ENCODE measurements at places on chromosomes 1 and 21.
A peak's percentile ranks its signal among the peaks of the same experiment; 100 is the strongest.

DNA sequence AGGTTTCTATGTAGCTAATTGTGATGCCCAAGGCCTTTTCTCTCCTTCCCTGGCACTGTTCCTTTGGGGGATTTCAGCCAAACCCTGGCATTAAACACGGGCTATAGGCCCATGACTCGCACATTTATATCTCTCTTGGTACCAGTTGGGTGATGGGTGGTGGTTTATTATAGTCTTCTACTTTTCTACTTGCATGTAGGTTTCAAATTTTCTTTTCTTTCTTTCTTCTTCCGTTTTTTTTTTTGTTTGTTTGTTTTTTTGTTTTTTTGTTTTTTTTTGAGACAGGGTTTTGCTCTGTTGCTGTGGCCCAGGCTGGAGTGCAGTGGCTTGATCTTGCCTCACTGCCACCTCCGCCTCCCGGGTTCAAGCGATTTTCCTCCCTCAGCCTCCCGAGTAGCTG lies 1.1 kb downstream of the IL10RB start:
- DNase-seq, result no peak

GRCh38 chr1:188070848-188071247 lies 1242.1 kb downstream of the PLA2G4A start:
- no peak for DNase-seq

DNA sequence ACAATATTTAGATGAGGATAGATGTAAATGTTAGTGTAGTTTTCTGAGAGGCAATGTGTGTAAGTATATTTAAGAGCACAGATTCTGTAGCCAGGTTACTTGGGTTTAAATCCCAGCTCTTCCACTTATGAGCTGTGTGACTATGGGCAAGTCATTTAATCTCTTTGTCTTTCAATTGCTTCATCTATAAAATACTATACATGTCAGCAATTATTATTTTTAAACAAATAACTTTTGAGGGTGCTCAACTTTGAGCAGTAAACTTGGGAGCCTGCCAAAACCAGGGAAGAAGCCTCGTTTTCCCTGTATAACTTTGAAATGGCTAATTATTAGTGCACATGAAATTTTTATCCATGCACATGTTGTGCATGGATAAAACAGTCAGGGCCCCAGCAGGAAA lies 222.8 kb downstream of the FOXD2 start:
- no peak for DNase-seq

DNA sequence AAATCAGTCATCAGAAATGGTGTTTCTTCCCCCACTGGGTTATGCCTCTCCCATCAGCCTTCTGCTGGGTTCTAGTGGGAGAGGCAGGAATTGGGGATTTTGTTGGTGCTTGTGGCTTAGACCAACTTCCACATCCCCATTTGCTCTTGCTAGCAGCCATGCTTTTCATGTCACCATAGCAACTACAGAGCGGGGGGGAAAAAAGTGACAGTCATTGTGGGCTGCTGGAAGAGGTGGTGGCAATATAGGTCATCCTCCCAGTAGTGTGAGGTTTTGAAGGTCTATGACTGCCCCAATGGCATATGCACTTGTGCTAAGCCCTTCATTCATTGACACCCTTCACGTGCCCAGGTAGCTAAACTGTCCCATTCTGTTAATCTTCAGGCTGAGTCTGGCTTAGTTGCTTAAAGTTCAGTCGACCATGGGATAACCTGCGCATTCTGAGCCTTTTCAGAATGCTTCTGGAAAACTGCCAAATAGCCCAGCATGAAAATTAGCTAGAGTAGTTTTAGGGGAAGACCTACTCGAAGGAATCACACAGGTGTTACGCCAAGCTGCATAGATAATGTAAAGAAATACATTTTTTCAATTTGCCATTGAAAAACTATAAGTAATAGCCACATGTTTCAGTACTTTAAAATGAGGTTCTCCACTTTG lies 53.7 kb upstream of the ZNF326 start:
- no peak for DNase-seq

- DNase-seq, result peak; percentile 81
These were observed 1.7 kb downstream of the IRF2BP2 start for GRCh38 chr1:234608025-234608910.

GRCh38 chr1:232904566-232904965 lies 45.8 kb upstream of the NTPCR start:
- no peak for DNase-seq

- peak; percentile 81 for DNase-seq
These were observed at the start of gene RNASEL for GRCh38 chr1:182588500-182589396. RNASEL (minus strand) TSS chr1:182589256; CDS start chr1:182586806, 2,450 bp downstream.

- DNase-seq, result no peak
These were observed 54.9 kb upstream of the WLS start for GRCh38 chr1:68287241-68287640.

- no peak for DNase-seq
These were observed 12.3 kb downstream of the PHLDA3 start for GRCh38 chr1:201456499-201457309.

DNA sequence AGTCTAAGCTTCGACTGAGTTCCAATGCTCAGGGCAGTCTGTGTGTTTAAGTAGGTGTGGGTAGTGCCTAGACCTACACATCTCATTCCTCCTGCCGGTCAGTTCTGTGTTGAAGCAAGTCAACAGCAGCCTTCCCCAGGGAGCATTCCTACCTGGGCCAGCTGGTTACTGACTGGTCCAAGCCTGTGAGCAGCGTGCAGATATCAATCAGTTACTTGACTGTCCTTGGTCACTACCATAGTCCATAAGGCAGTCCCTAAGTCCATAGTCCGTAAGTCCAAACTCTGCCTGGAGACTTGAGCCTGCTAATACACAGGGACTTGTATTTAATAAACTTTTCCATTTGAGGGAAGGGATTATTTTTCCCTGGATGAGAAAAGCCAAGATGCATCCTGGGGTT lies 171.9 kb downstream of the PGBD5 start:
- no peak for DNase-seq

DNA sequence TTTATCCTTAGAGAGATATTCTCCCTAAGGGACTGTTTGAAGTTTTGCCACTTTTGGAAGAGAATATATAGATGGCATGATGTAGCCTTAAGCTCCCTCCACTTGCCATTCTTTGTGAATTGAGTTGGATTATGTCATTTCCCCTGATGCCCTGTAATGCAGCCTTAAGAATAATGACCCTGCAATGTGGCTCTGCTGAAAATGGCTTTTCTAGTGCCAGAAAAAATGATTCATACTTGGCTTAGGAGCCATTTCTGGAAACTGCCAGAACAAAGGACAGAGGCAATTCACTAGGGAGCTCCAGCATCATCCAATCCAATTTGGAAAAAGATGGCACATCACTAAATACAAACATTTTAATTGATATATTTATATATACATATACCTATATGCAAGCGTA lies 265.3 kb downstream of the SPATA17 start:
- DNase-seq, result no peak

GRCh38 chr1:1462318-1462966 lies 9.1 kb upstream of the ATAD3B start:
- DNase-seq, result no peak

GRCh38 chr1:24374891-24375786 lies 38.4 kb downstream of the STPG1 start:
- DNase-seq, result no peak

- no peak for DNase-seq
These were observed at the start of gene GPR25 for GRCh38 chr1:200872446-200873115. GPR25 (plus strand) TSS chr1:200872981; CDS start chr1:200873038, 57 bp downstream.

- no peak for DNase-seq
These were observed 544.6 kb downstream of the AMY1C start for GRCh38 chr1:104294259-104294658.

GRCh38 chr1:243712941-243713340 lies 137.1 kb downstream of the AKT3 start:
- no peak for DNase-seq

- no peak for DNase-seq
These were observed 301.5 kb downstream of the RRAGC start for GRCh38 chr1:38558055-38558454.

GRCh38 chr1:66758241-66758755 lies 6.0 kb downstream of the DYNLT5 start:
- DNase-seq, result no peak

DNA sequence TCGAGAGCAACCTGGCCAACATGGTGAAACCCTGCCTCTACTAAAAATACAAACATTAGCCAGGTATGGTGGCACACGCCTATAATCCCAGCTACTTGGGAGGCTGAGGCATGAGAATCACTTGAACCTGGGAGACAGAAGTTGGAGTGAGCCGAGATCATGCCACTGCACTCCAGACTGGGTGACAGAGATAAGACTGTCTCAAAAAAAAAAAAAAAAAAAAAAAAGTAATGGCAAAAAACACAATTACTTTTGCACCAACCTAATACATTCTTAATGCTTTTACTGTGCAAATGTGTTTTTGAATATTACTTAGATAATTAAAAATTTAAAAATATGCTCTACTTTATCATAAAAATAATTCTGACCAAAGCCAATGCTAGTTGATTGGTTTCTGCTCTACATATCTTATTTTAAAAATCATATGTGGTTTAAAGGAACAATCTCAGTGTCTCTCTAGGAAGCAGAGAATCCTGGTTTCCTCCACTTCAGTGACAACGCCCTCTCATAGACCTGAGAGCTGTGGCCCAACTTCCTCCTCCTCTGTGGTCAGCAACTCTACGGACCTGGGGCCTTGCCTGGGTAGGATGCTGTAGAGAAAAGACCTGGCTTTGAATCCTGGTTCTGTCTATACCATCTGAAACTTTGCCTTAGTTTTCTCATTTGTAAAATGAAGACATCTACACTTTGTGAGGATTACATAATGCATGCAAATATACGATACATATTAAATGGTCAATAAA lies 64.7 kb downstream of the TGFBR3 start:
- no peak for DNase-seq

DNA sequence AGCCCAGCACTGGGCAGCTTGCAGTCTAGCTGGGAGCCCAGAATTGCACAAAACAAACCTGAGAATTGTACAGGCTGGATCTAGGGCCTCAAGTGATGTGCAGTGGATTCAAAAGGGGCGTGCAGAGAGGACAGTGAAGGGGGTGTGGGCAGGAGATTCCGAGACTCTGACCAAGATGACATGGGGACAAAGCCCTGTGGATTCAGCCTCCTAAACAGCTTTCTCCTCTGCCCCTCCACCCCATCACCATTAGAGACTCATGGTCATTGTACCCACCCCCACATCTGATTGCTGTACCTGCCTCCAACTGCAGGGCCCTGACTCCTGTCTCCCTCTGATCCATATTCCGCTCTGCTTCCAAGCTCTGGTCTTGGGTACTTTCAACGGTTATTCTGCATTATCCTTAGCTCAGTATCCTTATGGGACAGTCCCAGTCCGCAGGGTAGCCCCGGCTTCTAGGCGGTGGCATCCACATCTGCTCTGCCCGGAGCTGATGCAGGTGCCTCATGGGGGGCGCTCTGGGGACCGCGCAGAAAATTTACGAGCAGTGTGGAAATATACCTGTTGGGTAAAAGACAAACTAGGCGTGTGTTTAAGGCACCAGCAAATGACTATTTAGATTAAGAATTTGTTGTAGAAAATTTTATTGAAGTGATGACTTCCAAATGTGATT lies 1.7 kb upstream of the BMP8A start:
- no peak for DNase-seq

DNA sequence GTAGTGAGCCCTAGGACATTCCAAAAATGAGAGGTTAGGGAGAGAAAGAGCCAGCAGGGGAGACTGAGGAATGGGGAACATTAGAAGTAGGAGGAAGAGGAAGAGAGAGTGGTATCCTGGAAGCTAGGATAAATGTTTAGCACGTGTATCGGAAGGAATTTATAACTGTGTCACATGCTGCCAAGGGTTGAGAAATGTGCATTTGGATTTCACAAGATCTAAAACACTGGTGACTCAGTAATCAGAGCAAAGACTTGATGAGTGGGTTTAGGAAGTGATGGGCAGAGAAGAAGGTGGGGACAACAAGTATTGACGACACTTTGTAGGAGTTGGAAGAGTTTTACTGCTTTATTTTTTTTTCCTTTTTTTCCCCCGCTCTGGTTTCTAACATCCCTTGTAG lies 193.9 kb downstream of the FMN2 start:
- DNase-seq, result no peak

DNA sequence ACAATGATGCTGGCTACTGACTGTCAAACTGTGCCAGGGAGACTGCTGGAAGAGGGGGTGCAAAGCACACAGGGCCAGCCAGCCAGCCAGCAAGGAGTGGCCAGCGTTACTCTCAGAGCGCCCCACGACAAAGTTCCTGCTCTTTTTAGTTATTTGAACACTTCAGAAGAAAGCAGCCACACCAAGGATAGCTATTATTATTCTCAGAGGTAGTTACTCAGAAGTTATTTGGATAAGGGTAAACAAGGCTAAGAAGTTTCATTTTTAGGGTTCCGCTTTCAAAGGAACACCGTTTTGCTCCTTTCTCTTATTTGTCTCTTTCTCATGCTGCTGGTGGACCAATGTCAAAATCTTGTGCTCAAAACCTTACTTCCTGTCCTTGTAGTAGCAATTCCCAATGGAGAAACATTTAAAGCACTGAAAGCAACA lies 59.9 kb downstream of the VANGL2 start:
- DNase-seq, result no peak

DNA sequence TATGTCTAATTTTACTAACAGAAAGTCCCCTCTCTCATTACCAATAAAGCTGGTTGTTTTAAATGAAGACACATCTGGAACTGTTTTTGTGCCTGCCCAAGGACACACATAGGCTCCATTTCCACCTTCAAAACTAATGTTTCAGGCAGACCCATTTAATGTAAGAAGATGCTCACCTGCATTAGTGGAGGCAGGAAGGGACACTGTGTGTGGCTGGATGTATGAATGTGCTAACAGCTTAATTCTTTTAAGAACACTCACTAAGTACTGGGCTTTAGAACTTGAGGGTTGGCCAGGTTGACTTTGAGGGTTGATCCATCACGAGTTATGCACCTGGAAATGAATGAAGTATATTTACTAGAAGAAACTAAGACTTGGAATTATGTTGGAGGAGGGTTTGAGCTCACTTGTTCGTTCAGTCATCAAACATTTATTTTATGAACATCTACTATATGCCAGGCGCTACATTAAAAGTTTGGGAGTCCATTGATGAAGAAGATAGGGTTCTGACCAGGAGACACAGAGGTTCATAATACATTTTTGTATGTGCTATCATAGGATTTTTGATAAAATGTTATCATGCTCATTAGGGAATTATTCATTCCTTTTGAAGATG lies 5.4 kb downstream of the JUN start:
- DNase-seq, result no peak

- DNase-seq, result no peak
These were observed 45.9 kb downstream of the SPSB1 start for GRCh38 chr1:9338397-9339246.

GRCh38 chr1:205920861-205921569 lies 22.2 kb downstream of the SLC26A9 start:
- DNase-seq, result no peak

Measured in Calu3 (cell line).